Activated naive CD4-positive, alpha-beta T cell treated with anti-CD3 and anti-CD28 coated beads, Interleukin-2, amount 10 ng/mL, durations not matched to agents 7 days and 5 days (primary cell): ENCODE measurements at places on chromosomes 7 and 10.

DNA sequence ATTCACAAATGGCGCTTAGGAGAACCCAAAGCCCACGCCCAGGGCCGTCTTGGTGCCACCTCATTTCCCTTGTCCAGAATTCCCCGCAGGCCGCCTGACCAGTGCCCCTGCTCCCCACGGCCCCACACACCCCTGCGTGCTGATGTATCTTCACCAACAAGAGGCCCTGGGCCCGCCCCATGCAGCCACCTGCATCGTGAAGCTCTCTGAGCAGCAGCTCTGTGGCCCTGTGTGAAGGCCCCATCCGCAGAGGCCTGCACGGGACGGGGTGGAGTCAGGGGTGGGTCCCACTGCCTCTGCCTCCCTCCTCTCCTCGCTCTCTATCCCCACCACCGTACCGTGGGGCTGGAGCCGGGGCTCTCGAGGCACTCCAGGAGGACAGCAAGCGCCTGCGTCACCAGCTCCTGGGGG lies 14.7 kb downstream of the BRAT1 start:
- peaks cover 9% of the 10 kb centered on the region for H3K36me3 ChIP-seq
- no peaks in the 10 kb centered on the region for H3K4me1 ChIP-seq

DNA sequence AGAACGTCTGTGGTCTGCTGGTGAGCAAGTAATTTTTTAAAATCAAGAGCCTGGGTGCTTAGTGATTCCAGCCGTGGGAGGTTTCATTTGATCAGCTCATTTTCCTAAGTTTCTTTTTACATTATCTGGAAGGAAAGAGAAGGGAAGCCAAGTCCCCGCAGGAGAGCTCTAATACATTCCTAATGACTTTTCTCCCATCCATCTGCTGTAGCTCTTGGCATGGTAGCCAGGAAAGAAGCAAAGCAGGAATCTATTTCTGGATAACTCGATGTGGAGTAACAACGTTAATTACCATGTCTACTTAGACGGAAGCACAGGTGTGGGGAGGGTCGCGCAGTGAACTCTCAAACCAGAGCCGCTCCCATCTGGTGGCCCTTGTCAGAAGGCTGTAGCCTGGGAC lies 121.9 kb downstream of the PAXIP1 start:
- no peaks in the 10 kb centered on the region for H3K27me3 ChIP-seq
- no peaks in the 10 kb centered on the region for H3K4me1 ChIP-seq
- no peak overlapping the region for H3K4me3 ChIP-seq
- DNase-seq = no peak

DNA sequence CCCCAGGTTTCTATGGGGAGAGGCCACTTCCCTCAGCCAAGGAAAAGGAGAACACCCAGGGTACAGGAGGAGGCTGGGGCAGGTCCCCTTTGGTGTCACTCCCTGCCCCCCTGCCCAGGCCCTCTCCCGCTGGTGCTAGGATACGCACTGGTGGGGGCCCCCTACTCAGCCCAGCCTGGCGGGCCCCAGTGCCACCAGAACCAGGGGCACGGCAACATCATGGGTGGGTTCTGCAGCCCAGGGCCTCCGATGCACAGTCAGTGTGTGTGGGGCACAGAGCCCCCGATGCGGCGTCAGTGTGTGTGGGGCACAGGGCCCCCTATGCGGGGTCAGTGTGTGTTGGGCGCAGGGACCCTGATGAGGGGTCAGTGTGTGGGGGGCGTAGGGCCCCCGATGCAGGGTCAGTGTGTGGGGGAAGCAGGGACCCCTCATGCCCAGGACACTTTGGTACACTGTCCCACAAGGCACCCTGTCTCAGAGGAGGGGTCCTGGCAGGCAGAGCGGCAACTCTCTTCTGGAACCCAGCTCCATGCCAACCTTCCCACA lies 23.1 kb upstream of the ZNF735 start:
- H3K27me3 ChIP-seq = no peaks in the 10 kb centered on the region
- no peak overlapping the region for H3K27ac ChIP-seq
- no peaks in the 10 kb centered on the region for H3K36me3 ChIP-seq
- no peaks in the 10 kb centered on the region for H3K4me1 ChIP-seq
- no peak for DNase-seq

- H3K4me3 ChIP-seq = no peak overlapping the region
- H3K27ac ChIP-seq = no peak overlapping the region
- no peak for DNase-seq
- H3K36me3 ChIP-seq = no peaks in the 10 kb centered on the region
- H3K27me3 ChIP-seq = no peaks in the 10 kb centered on the region
These were observed 45.5 kb upstream of the CYTH3 start for GRCh38 chr7:6317797-6318438.

DNA sequence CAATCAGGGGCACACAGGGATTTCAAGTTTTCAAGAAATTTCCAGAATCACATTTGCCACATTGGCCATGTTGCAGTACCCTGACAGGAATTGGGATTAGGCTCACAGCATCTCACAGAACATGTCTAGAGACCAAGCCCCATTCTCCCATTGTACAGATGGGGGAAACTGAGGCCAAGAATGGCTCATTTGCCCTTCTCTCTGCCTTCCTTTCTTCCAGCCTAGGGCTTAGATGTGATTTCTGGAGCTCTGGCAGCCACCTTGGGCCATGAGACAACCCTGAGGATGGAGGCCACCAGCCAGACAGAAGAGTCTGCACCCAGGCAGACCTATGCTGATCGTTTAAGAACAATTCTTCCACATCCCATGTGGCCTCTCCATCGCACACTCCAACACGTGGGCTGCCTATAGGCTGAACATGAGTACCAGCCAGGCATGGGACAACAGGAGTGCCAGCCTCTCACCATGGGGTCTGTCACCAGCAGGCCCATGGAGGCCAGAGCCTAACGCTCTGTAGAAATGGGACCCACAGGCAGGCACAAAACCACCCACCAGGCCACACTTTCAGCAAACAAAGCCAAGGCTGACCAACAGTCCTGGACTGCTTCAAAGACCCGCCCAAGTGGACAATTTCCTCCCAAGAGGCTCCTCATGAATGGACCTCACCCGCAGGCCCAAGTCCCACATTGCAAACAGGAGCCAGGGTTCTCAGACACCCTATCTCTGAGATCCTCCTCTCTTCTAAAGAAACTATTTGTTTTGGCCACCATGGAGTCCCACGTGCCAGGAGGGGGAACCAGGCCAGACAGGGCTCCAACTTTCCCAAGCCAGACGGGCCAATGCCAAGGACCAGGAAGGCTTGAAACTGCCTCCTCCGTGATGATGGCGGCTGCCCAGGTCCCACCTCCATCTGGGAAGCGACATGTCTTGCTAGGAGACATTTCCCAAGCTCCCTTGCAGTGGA lies 20.7 kb downstream of the PDGFA start:
- no peak overlapping the region for H3K27ac ChIP-seq
- peaks cover 4% of the 10 kb centered on the region for H3K4me1 ChIP-seq
- DNase-seq = no peak
- H3K4me3 ChIP-seq = no peak overlapping the region
- H3K27me3 ChIP-seq = peaks cover 5% of the 10 kb centered on the region

DNA sequence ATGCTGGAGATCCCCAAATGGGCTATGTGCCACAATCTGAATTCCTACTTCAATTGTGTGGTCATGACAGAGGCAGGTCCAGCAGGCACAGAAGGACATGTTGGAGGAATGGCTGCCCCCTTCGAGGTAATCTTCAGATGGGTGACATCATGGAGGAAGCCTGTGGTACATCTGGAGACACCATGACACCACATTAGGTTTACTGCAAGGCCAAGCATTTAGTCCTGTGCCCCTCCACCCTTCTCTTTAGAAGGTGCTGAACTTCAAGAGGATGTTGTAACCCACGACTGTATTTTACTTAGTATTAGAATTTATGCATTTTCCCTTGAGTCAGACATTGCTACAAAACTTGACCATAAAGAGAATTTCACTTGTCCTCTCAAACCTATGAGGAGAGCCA lies 75.1 kb upstream of the DDC start:
- no peaks in the 10 kb centered on the region for H3K4me1 ChIP-seq
- H3K36me3 ChIP-seq = no peaks in the 10 kb centered on the region
- peaks cover 14% of the 10 kb centered on the region for H3K27me3 ChIP-seq
- DNase-seq = no peak
- H3K4me3 ChIP-seq = no peak overlapping the region
- H3K27ac ChIP-seq = no peak overlapping the region

- DNase-seq = no peak
- H3K36me3 ChIP-seq = peaks cover 30% of the 10 kb centered on the region
- H3K4me1 ChIP-seq = no peaks in the 10 kb centered on the region
- H3K27me3 ChIP-seq = no peaks in the 10 kb centered on the region
- no peak overlapping the region for H3K4me3 ChIP-seq
These were observed 55.4 kb downstream of the SLC37A3 start for GRCh38 chr7:140342727-140343514.

- H3K27ac ChIP-seq = no peak overlapping the region
- H3K36me3 ChIP-seq = peaks cover 7% of the 10 kb centered on the region
- H3K4me1 ChIP-seq = peaks cover under 1% of the 10 kb centered on the region
- H3K27me3 ChIP-seq = peaks cover 5% of the 10 kb centered on the region
- no peak overlapping the region for H3K4me3 ChIP-seq
These were observed 337.0 kb downstream of the PTEN start for GRCh38 chr10:88200312-88201032.

GRCh38 chr7:151125470-151125845 lies 39.2 kb downstream of the AGAP3 start:
- peaks cover 9% of the 10 kb centered on the region for H3K27me3 ChIP-seq
- no peak for DNase-seq
- peaks cover 3% of the 10 kb centered on the region for H3K4me1 ChIP-seq
- H3K27ac ChIP-seq = no peak overlapping the region

DNA sequence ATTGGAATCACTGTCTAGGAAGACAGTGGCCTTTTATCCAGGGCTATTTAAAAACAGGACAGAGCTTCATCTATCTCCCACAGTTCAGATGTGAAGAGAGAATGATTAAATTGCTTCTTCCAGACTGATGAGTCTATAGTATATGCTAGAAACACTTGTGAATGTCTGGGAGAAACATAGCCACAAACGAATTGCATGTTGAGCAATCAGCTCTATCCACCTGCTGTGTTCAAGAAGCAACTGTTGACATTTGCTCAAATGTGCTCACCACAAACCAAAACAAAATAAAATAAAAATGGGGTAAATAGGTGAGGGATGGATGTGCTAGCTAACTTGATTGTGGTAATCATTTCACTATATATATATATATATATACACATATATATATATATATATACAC lies 195.1 kb downstream of the HECW1 start:
- no peak overlapping the region for H3K4me3 ChIP-seq
- H3K27me3 ChIP-seq = no peaks in the 10 kb centered on the region
- DNase-seq = no peak
- H3K27ac ChIP-seq = no peak overlapping the region

- DNase-seq = no peak
- peaks cover 5% of the 10 kb centered on the region for H3K36me3 ChIP-seq
- no peaks in the 10 kb centered on the region for H3K27me3 ChIP-seq
- no peak overlapping the region for H3K4me3 ChIP-seq
- H3K27ac ChIP-seq = no peak overlapping the region
These were observed 58.7 kb downstream of the CLEC2L start for GRCh38 chr7:139582130-139582650.

- no peaks in the 10 kb centered on the region for H3K27me3 ChIP-seq
- no peak overlapping the region for H3K27ac ChIP-seq
- H3K36me3 ChIP-seq = no peaks in the 10 kb centered on the region
- no peaks in the 10 kb centered on the region for H3K4me1 ChIP-seq
- no peak overlapping the region for H3K4me3 ChIP-seq
- no peak for DNase-seq
These were observed 166.6 kb downstream of the VTI1A start for GRCh38 chr10:112613620-112614019.

DNA sequence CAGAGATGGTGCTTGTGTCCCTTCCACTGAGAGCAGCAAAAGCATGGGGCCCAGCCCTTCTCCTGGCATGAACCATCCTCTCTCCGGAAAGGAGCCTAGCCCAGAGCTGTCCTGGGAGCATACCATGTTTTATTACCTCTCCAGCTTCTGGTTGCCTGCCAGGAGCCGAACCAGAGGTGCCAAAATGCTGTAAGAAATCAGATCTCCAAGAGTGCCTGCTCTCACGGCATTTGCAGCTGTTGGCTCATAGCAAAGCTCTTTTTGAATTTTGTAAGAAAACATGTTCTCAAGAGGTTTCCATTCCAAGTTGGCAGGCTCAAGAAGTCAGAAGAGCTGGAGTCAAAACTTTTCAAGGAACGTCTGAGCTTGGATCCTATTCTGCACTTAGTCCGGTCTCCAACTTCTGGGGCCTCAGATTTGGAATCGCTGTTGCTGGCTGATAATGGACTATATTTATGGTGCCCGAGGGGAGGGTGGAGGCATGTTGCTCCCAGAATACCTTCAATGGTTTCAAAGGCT lies 211.7 kb upstream of the MKI67 start:
- H3K27me3 ChIP-seq = peaks cover 9% of the 10 kb centered on the region
- no peak for DNase-seq
- H3K4me3 ChIP-seq = no peak overlapping the region
- H3K4me1 ChIP-seq = no peaks in the 10 kb centered on the region
- no peak overlapping the region for H3K27ac ChIP-seq

DNA sequence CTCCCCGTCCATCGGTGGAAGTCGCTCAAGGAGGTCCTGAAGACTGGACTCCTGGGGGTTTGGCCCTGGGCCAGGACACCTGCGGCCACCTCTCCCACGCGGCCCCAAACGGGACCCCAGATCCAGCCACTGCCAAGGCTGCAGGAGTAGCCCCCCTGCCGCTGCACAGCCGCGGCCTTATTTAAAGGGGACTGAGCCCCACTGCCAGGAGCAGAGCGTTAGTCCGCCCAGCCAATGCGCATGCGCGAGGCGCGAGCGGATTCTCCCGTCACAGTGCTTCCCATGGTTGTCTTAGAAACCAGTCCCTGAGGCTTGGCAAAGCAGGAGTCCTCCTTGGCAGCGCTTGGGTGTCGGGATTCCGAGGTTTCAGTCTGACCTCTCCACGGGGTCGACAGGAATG lies 320.0 kb downstream of the ZNF716 start:
- H3K27ac ChIP-seq = no peak overlapping the region
- H3K4me3 ChIP-seq = no peak overlapping the region
- no peaks in the 10 kb centered on the region for H3K27me3 ChIP-seq
- no peaks in the 10 kb centered on the region for H3K4me1 ChIP-seq
- no peak for DNase-seq
- H3K36me3 ChIP-seq = peaks cover 4% of the 10 kb centered on the region

DNA sequence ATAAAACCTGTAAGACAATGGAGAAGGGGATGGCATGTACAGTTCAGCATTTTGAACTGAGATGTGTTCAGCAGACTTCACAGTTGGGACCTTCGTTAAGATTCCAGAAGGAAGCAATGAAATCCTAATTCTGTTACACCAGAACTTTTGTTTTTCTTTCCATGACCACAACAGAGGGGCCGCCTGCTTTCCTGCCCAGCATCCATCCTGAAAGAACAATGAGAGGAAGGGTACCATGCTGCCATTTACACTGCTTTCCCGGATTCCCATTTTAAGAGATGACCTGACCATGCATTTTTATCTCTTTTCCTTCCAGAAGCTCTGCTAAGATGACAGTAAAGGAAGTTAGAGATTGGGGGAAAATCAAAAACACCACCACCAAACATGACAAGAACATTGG lies 92.7 kb downstream of the PIP4K2A start:
- no peak overlapping the region for H3K4me3 ChIP-seq
- no peak for DNase-seq
- H3K36me3 ChIP-seq = peaks cover 20% of the 10 kb centered on the region
- peaks cover 88% of the 10 kb centered on the region for H3K4me1 ChIP-seq
